ENCODE measurements at places on chromosomes 13 and 19.
A peak's percentile ranks its signal among the peaks of the same experiment; 100 is the strongest.

DNA sequence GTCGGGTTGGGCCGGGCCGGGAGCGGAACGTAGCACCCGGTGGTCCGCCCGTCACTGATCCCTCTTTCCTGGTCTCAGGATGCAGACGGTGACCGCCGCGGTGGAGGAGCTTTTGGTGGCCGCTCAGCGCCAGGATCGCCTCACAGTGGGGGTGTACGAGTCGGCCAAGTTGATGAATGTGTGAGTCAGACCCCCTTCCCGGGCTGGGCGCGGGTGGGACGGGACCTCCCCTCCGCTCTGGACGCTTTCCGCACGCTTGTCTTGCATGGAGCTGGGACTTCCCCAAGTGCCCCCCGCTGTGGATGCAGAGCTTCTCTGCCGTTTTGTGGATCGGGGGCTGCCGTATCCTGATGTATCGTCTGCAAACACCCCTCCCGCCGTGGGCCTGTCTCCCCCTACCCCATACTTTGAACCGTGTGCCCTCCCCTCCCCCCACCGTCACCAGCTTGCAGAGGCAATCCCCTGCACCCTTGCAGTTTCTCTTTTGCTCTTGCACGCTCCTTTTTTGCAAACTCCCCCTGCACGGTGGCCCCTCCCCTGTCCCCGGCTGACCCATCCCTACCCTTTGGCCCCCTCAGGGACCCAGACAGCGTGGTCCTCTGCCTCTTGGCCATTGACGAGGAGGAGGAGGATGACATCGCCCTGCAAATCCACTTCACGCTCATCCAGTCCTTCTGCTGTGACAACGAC, 669 bp downstream of the GADD45B start:
- peak; percentile 74 for DNase-seq

- no peak for DNase-seq
Observed at GRCh38 chr13:97414392-97414791, 19.6 kb upstream of the RAP2A start.

DNA sequence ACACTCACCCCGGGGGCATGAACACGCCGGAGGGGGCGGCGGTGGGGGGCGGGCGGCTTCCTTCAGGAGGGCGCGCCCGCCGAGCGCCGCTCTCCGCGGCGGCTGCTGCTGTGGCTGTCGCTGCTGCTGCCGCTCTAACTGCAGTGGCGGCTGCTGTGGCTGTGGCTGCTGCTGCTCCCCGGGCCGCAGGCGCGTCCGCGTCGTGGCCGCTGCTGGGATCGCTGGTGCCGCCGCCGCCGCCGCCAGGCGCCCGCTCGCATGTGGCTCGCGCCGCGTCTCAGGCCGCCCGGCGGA, at the start of gene BBC3:
BBC3 (minus strand) TSS at position 279 of the 294 bp plus-strand sequence. CDS start 2,768 bp downstream, outside the sequence.
- no peak for DNase-seq

DNA sequence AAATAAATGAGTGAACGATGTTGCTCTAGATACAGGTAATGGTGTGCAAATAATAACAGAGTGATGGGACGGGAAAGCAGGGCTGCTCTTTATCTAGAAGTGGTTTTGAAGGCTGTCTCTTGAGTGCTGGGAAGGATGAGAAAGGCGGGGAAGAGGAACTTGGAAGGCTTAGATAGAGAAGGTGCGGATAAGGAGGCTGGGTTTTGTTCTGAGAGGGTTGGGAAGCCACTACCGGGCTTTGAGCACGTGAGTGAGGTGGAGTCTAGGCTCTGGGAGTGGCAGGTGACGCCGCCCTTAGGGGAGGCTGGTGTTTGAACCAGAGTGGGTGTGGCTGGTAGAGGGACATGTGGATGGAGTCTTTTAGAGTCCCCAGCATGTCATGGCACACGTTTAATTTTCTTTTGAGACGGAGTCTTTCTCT, 811 bp downstream of the ARMC6 start:
- peak; percentile 87 for DNase-seq

GRCh38 chr13:64662887-64663593, 2567.1 kb downstream of the PCDH9 start:
- DNase-seq = no peak

- DNase-seq = no peak
Observed at GRCh38 chr19:29491995-29492577, 33.7 kb upstream of the VSTM2B start.
